Right renal pelvis (tissue), 4 donors: ENCODE measurements at places on chromosomes 12 and 14. TPM values are rescaled to one million over a fixed set of nuclear protein-coding genes. Genes with fewer than 3 reads are reported as not detected.

DNA sequence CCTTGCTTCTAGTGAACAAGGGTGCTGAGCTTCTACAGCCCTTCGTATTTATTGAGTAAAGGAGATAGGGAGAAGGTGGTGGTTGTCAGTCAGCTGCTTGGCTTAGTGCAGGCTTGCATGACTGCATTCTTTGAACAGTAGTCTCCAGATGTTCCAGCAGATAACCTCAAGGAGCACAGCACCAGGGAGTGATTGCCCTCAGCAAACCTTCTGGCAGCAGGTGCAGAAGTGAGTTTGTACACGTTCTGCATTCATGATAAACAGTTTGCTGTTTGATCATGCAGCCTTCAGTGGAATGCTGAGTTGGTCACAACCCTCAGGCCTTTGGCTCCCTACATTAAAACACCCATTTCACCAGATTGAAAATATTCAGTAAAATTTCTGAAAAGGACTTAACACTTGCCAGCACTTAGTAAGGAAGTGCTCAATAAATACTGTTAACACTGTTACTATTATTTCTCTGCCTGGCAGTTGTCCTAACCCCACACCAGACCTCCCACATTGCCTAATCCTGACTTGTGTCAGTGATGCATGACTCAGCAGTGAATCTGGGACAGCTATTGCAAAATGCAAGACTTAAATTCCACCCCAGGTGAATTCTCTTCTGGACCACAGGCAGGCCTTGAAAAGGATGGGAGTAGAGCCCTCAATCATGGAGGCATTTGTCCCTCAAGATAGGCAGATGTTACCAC lies 18.9 kb upstream of the CARMIL3 start:
- no peak for DNase-seq

DNA sequence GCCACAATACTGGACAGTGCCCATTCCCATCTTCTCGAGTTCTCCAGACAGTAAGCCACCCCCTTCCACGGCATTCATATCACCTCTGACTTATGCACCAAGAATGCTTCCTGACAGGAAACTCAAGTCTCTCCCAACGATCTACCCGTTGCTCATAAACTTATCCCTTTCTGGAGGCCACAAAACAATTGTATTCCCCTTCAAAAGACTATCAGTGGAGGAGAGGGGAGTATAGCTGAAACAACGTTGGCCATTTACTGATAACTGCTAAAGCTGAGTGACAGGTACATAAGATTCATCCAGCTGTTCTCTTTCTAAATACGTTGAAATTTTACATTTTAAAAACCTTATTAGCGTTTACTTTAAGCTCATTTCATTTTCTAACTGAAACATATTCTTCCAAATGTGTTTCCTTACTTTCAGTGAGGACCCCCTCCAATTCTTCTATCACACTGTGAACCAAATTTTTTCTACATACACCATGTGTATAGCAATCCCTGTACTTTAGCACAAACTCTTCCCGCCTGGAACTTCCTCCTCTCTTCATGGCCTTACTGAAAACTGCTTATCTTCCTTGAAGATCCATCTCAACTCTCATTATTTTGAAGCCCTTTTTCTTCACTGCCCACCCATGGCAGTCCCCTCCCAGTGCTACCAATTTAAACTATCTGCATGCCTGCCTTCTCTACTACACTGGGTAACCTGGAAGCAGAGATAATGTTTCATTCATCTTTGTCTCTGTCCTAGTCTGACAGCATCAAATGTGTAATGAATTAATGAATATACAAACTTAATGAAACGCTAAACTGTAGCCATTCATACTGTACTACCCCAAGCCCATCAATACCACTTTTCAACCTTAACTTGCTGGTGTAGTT lies 28.8 kb downstream of the ATXN2 start:
- no peak for DNase-seq

GRCh38 chr14:82528016-82528415 lies 994.4 kb upstream of the SEL1L start:
- no peak for DNase-seq

DNA sequence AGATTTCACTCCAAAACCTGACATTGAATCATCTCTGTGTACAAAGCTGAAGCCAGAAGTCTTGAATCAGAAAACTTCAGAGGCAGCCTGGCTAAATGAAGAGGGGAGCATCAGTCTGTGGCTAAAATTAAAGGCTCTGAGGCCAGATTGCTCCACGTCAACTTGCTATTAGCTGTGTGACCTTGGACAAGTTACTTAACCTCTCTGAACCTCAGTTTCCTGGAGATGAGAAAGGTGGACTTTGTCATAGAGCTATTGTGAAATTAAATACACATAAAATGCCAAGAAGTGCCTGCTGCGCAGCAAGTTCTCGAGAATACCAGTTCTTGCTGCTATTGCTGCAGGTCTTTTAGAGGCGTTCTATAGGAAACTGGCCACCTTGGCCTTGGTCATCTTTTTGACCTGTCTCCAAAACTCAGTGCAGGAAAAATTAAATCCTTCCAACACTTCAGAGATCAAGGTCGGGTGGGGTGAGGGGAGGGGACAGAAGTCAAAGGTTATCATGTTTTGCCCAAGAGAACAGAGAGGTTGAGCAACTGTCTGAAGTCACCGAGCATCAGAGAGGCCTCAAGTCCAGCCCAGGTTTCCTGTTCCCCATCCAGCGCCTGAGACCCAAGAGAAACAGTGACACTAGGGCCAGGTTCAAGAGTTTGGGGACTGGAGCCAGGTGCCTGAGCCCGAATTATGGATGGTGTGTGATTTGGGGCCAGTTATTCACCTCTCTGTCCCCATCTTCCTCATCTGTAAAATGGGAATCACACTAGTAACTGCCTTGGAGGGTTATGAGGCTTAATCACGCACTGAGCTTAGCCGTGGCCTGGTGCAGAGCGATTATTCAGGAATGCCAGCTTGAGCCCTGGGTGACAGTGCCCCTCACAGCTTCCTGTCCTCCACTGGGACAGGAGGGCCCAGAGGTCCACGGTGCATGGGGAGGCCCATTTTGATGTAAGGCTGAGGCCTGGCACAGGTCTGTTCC lies 1.1 kb downstream of the SERPINA1 start:
- DNase-seq = no peak

DNA sequence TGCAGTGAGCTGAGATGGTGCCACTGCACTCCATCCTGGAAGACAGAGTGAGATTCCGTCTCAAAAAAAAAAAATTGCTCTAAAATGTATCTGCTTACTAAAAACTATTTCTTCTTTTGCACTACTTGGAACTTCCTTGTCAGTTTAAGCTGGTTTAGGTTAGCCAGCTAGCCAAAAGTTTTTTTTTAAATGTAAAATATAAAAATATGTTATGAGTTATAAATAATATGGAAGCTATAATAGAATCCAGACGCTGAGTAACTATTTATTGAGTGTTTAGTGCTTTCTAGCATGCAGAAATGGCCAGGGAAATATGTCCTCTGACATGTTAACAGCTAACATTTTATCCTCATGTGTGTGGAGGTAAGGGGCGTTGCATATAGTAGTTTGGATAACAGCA lies 85.6 kb downstream of the PLEKHA5 start:
- DNase-seq = no peak

GRCh38 chr14:58718226-58719205 lies 80.8 kb downstream of the DACT1 start:
- no peak for DNase-seq

- DNase-seq = no peak
Observed at GRCh38 chr14:35121026-35121886, 534 bp downstream of the PPP2R3C start.

- no peak for DNase-seq
Observed at GRCh38 chr12:63869656-63870055, 25.2 kb downstream of the SRGAP1 start.

- DNase-seq = no peak
Observed at GRCh38 chr12:66236969-66237368, 48.0 kb downstream of the IRAK3 start.

DNA sequence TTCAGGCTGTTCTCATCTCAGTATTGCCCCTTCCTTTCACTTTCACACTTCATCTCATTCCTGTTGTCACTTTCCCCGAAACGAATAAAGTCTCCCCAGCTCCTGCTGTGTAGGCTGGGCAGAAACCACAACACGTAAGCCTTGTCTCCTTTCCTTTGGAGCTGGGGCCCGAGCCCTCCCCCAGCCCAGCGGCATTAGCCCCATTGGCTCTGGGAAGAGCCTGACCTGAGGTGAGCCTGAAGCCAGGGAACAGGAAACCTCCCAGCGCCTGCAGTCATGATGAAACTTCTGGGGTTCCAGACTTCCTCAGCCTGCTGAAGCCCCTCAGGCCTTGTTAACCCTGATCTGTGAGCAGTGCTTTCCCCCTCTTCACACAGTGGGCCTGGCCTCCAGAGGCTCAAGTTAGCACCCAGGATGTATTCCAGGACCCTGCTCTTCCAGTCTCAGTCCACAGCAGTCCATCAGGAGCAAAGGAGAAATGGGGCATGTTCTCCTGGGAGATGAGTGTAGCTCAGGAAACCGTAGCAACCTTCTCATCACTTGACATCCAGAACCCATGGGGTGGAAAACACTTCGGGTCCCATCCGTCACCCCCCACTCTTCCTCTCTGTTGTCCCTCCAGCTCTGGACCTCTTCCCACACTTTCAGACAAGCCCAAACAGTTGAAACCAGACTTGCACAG lies 21.8 kb downstream of the VASH1 start:
- no peak for DNase-seq

- no peak for DNase-seq
Observed at GRCh38 chr14:57748279-57748678, 117.6 kb downstream of the SLC35F4 start.

- DNase-seq = no peak
Observed at GRCh38 chr12:26156201-26156871, 31.5 kb upstream of the BHLHE41 start.

DNA sequence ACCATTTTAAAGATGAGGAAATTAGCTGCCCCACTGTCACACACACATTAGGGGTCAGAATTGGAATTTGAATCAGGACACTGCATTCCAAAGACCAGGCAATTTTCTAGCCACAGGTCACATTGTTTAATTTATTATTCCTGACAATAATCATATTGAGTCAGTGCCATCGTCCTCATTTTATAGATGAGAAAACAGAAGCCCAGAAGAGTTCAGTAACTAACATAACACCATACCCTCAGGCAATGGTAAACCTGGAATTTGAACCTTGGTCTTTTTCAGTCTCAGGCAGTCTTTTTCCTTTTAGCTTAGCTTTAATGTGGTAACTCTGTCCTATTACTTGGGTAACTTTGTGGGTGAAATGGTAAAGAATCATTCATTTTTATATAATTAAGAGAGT lies 330.3 kb upstream of the SYT1 start:
- DNase-seq = no peak

DNA sequence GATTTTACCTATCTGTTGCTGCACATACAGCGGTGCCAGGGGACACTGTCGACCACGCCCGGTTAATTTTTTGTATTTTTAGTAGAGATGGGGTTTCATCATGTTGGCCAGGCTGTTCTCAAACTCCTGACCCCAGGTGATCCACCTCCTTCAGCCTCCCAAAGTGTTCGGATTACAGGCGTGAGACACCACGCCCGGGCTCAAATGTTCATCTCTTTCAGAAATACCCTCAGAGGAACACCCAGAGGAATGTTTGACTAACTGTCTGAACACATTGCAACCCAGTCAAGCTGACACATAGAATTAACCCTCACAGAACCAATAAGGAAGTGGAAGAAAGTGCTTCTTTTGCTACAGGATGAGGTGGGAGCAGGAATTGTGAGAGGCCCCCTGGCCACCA lies 15.0 kb upstream of the ETFBKMT start:
- no peak for DNase-seq

GRCh38 chr12:123231931-123232330 lies 1.0 kb downstream of the MPHOSPH9 start:
- no peak for DNase-seq

- no peak for DNase-seq
Observed at GRCh38 chr12:6928703-6929407, 1.1 kb downstream of the ATN1 start.

- DNase-seq = no peak
Observed at GRCh38 chr12:6450869-6451347, 934 bp upstream of the TAPBPL start.

DNA sequence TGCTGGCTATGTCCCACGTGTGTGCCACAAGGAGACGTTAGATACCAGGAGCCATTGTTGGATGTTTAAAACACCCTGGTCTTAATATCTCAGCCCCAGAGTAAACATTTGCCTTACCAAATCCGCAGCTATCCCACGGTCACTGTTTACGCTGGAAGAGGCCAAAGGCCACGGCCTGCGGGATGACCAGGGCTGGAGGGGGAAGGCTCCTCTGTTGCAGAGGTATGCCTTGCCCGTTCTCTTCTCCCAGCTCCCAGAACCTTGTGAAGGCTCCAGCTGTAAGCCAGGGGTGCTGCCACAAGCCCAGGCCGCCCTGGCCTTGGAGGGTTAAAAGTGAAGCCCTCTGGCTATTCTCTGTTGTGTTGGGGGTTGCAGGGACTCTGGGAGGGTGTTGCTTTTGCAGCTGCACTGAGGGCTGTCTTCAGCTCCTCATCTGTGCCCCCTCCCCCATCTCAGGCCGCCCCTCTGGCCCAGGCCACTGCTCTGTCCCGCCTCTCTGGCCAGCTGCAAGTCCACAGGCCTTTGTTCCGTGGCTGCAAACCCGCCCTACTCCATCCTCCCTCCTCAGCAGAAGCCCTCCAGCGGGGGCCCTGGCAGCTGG lies 2.5 kb downstream of the PLEKHG3 start:
- DNase-seq = no peak

DNA sequence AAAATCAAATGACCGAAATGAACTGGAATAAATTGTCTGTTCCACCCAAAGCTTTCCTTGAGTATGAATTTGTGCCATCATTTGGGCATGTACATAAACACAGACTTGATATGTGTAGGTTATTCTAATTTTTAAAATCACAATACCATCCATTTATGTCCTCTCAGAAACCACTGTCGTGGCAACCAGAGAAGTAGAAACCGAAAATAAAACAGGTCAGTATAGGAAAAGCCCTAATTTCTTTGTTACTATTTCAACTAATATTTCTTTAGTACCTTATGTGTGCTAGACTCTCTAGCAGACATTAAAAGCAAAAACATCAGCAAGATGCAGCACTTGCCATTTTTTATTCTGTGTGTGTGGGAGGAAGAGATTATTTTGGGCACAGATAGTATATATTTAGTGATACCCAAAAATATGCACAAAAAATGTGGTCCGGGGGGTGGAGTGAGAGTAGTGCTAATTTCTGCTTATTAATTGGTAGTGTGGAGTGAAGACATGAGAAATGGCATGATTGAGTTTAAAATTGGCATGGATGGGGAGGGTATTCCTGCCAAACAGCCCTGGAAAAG lies 130.8 kb upstream of the CNTN1 start:
- DNase-seq = no peak

The GRIP1 gene
- polyA plus RNA-seq = 21.5 TPM

The TMEM117 gene
- polyA plus RNA-seq = 15.6 TPM

The RHEBL1 gene
- polyA plus RNA-seq = 1.6 TPM

The NXPH4 gene
- polyA plus RNA-seq = 4.4 TPM

The DLGAP5 gene
- polyA plus RNA-seq = 33.3 TPM

The CATSPERB gene
- 0.60 TPM for polyA plus RNA-seq

The CPNE8 gene
- 15.9 TPM for polyA plus RNA-seq

The CLEC1B gene
- polyA plus RNA-seq = 3.3 TPM

The FLRT2 gene
- polyA plus RNA-seq = 163 TPM

The AKAP6 gene
- 2.8 TPM for polyA plus RNA-seq

The ZNF84 gene
- polyA plus RNA-seq = 55.7 TPM

The ENDOU gene
- 0.17 TPM for polyA plus RNA-seq

The TGFB3 gene
- polyA plus RNA-seq = 19.1 TPM
